Neural progenitor cell (in vitro differentiated cells): ENCODE measurements at places on chromosomes 1 and 21. TPM values are rescaled to one million over a fixed set of nuclear protein-coding genes. Genes with fewer than 3 reads are reported as not detected.

- no peak for DNase-seq
These were observed 125.9 kb downstream of the RGS21 start for GRCh38 chr1:192442736-192443135.

Gene FCGR3B
- total RNA-seq, result not detected in 2 replicates

DNA sequence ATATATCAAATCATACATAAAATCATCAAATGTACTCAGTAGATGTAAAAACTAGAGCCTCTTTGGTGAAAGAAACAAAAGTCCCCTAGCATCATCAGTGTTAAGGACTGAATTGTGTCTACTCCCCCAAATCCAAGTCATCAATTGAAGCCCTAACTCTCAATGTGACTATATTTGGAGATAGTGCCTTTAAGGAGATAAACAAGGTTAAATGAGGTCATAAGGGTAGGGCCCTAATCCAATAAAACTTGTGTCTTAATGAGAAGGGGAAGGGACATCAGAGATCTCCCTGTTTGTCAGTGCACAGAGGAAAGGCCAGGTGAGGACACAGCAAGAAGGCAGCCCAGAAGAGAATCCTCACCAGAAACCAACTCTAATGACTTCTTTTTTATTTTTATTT lies 33.5 kb downstream of the USP24 start:
- DNase-seq, result no peak

DNA sequence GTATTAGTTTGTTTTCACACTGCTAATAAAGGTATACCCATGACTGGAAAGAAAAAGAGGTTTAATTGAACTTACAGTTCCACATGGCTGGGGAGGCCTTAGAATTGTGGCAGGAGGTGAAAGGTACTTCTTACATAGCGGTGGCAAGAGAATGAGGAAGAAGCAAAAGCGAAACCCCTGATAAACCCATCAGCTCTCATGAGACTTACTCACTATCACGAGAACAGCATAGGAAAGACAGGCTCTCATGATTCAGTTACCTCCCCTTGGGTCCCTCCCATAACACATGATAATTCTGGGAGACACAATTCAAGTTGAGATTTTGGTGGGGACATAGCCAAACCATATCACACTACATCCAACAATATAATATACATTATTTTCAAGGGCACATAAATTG lies 145.7 kb upstream of the BARHL2 start:
- no peak for DNase-seq

Gene HCN3
- 1.9 and 5.9 TPM in 2 replicates for total RNA-seq
